GM12878 (cell line): ENCODE measurements at places on chromosomes 5 and 9. TPM values are rescaled to one million over a fixed set of nuclear protein-coding genes. Genes with fewer than 3 reads are reported as not detected.

- H3K4me3 ChIP-seq: no peak within 1 kb of the TSS
- no peaks in the 10 kb centered on the region for H3K36me3 ChIP-seq
- DNase-seq: no peak
- no peaks in the 10 kb centered on the region for H3K4me1 ChIP-seq
- H3K27ac ChIP-seq: no peak within 1 kb of the TSS
Observed at GRCh38 chr5:140794595-140795258, at the start of gene PCDHA2. PCDHA2 (plus strand) TSS chr5:140794852.

- H3K4me3 ChIP-seq: no peak overlapping the region
- no peaks in the 10 kb centered on the region for H3K36me3 ChIP-seq
- peaks cover 15% of the 10 kb centered on the region for H3K4me1 ChIP-seq
Observed at GRCh38 chr9:136558373-136558772, 12.5 kb upstream of the NOTCH1 start.

DNA sequence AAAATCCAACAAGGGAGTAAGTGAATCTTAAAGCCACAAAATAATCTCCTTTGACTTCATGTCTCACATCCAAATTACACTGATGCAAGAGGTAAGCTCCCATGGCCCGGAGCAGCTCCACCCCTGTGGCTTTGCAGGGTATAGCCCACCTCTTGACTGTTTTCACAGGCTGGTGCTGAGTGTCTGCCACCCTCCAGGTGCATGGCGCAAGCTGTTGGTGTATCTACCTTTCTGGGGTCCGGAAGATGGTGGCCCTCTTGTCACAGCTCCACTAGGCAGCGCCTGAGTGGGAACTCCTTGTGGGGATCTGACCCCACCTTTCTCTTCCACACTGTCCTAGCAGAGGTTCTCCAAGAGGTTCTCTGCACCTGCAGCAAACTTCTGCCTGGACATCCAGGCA is 1051.1 kb upstream of the CDH6 start:
- no peaks in the 10 kb centered on the region for H3K4me1 ChIP-seq
- H3K27me3 ChIP-seq: no peaks in the 10 kb centered on the region
- no peak for DNase-seq
- H3K4me3 ChIP-seq: no peak overlapping the region

- no peaks in the 10 kb centered on the region for H3K36me3 ChIP-seq
- no peak for DNase-seq
- no peak overlapping the region for H3K4me3 ChIP-seq
- no peaks in the 10 kb centered on the region for H3K27me3 ChIP-seq
Observed at GRCh38 chr9:16343249-16344237, 526.9 kb downstream of the BNC2 start.

Gene SPATA31C1
- not detected in 2 replicates for total RNA-seq

Gene ADGRD2
- not detected in 2 replicates for total RNA-seq

Gene TBC1D2
- total RNA-seq: 1.2 and 1.4 TPM in 2 replicates

Gene FBXO4
- 14.8 and 16.5 TPM in 2 replicates for total RNA-seq

Gene SELENOP
- total RNA-seq: 0.95 and 1.0 TPM in 2 replicates

Gene SLC25A2
- 0.44 and 0.58 TPM in 2 replicates for total RNA-seq
